ENCODE measurements at places on chromosomes 11 and 22.

DNA sequence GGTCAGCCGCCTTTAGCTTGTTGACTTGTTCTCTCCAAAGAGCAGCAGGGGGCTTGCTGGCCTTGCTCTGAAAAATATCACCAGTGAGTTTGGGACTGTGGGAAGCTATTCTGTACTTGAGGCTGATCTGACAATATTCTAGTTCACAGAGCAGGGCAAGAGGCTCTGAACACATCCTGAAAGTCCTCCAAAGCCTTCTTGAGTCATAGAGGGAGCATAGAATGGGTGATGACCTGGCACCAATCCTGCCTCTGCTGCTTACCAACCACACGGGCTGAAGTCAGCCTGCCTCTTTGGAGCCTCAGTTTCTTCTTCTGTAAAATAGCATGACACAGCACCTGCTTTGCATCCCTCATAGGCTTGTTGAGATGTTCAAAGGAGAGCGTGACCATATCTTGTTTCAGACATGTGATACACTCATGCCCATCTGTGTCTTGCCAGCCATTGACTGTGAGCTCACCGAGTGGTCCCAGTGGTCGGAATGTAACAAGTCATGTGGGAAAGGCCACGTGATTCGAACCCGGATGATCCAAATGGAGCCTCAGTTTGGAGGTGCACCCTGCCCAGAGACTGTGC lies 96.6 kb downstream of the RRAS2 start:
- DNase-seq: no peak

DNA sequence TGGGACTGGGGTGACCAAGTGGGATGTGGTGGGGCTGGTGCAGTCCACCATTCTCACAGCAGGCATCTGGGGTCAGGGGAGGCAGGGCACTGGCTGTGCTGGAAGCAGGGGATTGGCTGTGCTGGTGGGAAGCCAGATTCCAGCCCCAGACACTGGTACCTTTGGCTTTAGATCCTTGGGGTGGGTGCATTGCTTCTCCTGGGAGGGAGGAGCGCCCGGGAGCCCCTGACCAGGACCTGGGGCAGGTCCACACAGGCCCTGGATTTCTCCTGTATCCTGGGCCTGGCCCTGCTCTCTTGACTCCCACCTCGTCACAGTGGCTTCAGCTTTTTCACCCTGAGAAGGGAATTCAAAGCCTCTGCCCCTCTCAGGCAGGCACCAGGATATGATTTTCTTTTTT lies 38.5 kb downstream of the ST3GAL4 start:
- no peak for DNase-seq

DNA sequence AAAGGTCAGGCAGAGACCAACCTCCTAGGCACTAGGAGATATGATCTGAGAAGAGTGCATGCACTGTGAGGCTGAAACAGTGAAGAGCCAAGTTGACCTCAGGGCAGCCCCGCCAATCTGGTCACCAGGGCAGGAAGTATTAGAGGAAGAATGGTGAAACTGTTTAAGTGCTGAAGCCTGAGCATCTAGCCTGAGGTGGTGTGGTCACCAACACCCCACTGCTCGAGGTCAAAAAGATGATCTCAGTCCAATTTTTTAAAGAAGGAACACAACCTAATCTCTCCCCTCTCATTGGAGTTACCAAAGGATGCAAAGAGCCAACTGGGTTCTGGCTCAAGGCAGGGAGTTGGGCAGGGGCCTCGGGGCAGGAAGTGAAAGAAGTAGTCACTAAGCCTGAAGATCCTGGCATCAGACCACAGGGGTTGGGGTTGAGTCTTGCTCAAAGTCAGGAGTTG lies 4.0 kb downstream of the APBB1 start:
- DNase-seq: peak; percentile 64

DNA sequence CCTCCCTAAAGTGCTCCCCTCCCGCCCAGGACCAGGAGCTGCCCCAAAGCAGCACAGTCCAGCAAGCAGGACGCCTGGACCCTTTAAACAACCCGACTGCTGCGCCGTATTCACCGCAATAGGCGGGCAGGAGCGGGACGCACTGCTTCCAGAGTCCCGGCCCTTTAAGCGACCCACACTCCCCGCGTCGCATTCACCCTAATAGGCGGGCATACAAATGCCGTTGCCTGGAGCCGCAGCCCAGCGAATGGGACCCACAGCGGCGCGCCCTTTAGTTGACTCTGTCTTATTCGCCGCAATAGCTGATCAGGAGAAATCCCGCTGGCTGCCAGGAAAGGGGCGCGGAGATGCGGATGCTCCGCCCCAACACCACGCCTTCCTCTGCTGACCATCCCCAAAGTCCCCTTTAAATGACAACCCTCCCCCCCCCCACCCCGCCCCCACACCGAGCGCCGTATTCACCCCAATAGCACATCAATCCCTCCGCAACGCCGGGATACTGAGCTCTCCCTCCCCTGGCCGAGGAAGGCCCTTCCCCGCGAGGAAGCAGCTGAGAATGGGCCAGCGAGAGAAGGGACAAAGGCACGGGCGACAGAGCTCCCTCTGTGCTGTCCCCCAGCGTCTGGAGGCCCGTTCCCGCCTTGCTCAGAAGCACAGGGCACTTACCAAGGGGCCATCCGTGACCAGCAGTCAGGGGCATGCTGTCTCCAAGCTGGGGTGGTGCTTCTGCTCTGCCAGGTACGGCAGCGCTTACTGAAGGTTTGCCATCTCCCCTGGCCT lies 4.7 kb downstream of the OSBPL5 start:
- DNase-seq: peak; percentile 62

- peak; percentile 66 for DNase-seq
These were observed 33.8 kb downstream of the ZNF202 start for GRCh38 chr11:123707606-123708205.

DNA sequence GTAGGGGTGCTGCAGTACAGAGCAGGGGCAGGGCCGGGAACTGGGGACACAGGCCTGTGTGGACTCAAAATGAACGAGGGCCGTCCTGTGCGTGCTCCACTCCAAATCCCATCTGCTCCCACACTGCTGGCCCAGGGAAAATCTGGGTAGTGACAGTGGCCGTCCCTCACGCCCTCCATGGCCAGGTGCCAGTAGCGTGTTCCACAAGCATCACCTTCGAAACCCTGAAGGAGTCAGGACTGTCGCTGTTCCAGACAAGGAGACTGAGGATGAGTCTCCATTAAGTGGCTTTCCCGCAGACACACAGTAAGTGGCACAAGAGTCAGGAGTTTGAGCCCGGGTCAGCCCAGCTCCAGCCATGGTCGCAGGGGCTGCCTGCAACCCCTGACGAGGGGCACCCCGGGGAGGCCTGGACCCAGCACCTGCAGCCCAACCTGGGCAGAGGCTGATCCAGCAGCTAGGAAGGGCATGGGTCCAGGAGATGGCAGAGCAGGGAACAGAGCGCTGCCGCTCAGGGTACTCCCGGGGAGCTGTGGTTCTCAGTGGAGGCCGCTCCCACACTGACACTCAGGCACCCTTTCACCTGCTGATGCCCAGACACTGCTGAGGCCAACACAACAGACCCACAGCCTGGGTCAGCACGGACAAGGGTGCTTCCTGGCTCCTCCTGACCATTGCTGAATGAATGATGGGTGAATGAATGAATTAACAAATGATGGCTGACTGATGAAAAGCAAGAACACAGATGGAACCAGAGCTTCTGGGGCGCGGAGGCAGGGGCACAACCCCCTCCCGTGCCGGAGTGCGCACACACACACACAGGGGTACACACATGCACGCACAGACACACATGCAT lies 35.3 kb downstream of the IGF2 start:
- DNase-seq: no peak

DNA sequence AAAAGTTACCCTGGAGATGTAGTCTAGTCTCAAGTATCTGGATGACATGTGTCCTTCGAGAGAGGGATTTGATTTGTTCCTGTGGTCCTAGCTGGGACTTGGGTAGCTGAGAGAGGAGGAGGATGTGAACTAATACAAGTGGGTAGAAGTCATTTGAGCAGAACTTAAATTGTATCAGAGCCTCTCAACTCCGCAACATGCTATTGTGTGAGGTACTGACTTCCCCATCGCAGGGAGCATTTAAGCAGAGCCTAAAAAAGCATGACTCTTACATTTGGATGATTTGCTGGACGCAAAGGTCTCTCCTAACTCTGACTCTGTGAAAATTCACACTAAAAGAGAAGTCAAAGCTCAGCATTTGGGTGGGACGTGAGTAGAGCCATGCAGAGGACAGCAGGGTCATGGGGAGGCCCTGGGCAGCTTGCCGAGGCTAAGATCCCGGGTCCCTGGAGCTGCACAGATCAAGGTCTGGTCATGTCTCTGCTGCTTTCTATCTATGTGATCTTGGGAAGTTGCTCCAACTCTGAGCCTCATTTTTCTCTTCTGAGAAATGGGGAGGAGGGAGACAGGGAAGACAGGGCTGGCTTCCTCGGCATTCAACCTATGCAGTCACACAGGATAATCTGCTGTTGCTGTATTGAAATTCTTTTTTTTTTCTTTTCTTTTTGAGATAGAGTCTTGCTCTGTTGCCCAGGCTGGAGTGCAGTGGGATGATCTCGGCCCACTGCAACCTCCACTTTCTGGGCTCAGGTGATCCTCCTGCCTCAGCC lies 44.9 kb downstream of the CD82 start:
- no peak for DNase-seq

- DNase-seq: peak; percentile 55
These were observed 6.9 kb upstream of the TUBA8 start for GRCh38 chr22:18103527-18104269.

- DNase-seq: no peak
These were observed 459.9 kb upstream of the CADM1 start for GRCh38 chr11:115964091-115964490.

DNA sequence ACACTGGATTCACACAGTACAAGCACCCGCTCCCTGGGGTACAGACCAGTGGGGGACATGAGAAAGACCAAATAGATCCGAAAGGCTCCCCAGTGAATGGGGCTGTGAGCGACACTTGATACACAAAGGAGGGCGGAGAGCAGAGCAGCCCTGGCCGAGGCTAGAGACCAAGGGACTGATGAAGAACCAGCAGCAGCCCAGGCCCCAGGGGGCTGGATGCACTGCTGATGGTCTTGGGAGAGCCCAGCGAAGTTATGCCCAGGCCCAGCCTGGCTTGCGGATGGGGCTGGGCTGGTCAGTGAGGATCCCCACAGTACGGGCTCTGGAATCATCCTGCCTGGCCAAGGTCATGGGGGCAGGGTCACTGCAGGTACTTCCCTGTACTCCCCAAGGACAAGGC lies 23.2 kb downstream of the ARHGAP1 start:
- DNase-seq: no peak

DNA sequence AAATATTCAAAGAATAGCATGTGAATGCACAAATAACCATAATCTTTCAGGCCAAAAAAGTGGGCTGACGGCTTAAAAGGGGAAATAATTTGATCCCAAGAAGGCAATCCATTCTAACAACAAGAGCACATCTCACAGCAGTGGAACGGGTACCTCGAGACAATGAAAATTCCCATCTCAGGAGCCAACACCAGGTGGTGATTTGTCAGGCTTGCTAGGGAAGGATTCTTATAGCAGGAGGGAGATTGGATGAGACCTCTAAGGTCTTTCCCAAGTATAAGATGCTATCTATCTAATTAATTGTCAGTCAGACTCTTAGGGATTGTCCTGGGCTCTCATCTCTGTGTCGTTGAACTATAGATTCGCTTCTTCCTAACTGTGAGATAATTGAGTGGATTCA lies 284.0 kb downstream of the ETS1 start:
- no peak for DNase-seq

GRCh38 chr11:87366346-87366745 lies 328.6 kb downstream of the TMEM135 start:
- DNase-seq: no peak

DNA sequence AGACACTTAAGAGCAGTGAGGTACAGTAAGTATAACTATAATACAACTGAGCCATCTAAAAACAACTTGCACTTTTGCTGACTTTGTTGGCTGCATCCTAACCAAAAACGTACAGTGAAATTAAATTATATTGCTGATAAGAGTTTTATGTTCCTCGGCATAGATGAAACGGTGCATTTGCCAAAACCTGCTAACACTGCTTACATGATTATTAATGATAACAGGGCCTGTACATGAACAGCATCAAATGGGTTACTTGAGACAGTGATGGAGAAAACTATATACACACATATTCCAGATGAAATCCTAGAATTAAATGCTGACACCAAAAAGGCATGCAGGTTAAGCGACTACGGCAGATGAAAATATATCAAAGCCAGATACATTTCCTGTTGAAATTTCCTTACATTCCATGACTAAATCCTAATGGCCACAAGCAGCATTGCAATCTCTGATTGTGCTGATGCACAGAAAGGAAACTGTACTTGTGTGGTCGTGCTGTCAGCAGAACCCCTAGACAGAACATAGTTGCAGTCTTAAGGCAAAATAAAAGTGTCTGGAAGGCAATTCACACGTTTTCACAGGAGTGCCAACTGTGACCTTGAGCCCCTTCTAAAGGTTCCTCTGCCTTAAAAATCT lies 143.9 kb downstream of the CADM1 start:
- DNase-seq: no peak

GRCh38 chr11:12239804-12240371 lies 129.5 kb downstream of the MICAL2 start:
- no peak for DNase-seq

DNA sequence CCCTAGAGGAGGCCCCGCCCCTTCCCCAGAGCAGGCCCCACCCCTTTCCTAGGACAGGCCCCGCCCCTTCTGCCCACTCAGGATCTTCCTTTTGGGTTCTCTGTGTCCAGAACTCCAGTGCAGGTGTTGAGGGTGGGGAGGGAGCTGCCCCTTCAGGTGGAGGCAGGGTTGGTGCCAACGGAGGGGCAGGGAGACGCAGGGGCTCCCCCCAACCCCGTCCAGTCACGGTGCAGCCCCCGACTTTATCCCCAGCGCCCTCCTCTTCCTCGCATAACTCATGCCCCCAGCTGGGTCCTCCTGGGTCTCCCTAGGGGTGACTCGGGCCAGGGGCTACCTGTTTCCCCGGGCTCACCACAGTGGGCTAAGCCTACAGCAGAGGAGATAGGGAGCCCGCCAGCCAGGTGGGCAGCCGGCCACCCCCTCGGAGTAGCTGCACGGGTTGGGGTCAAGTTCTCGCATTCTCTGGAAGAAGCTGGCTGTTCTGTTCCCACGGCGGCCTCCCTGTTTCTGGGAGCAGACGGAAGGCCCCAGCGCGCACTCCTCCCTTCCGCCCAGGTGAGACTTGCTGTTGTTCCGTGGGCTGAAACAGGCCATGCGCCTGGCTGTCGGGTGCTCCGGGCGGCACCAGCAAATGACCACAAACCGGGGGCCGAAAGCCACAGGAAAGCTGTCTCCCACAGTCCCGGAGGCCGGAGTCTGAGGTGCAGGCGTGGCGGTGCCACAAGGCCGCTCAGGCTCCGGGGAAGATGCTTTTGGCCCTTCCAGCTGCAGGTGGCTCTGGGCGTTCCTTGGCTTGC lies 38.9 kb downstream of the MUC2 start:
- DNase-seq: no peak

GRCh38 chr11:3840870-3841425 lies at the start of gene RHOG:
Gene RHOG (minus strand): TSS chr11:3840959. CDS start chr11:3828138, 12,821 bp downstream.
- DNase-seq: peak; percentile 95

Measured in activated T-cell treated with anti-CD3 and anti-CD28 coated beads, Interleukin-2, amount 50 U/mL, for 48 hours (primary cell).